ENCODE measurements at places on chromosomes 12 and 14.

DNA sequence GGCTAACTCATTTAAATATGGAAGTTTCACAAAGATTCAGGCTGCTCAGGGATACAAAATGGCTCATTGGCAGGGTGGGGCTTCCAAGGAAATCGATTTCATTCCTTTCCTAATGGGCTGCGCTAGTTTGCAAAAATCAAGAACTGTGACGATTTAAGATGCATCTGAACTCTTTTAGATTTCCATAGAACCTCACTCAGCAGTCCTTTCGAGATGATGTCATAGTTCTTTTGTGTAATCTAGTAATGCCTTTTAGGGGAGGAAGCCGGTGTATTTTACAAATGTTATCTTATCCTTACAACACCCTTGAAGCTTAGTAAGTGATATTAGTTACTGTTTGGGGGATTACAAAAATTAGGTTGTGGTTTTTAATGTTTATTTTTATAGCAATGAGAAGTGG, 239.8 kb downstream of the RGS6 start:
- no peak for DNase-seq

GRCh38 chr12:14278294-14278953, 87.1 kb upstream of the ATF7IP start:
- no peak for DNase-seq

DNA sequence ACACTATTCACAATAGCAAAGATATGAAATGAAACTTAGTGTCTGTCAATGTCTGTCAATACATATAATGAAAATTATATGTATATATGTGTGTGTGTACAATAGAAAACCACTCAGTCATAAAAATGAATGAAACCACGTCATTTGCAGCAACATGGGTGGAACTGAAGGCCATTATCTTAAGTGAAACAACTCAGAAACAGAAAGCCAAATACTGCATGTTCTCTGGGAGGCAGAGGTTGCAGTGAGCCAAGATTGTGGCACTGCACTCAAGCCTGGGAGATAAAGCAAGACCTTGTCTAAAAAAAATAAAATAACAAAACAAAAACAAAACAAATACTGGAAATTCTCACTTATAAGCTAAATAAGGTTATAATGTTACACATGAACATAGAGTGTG, 16.7 kb upstream of the E2F7 start:
- DNase-seq, result no peak

DNA sequence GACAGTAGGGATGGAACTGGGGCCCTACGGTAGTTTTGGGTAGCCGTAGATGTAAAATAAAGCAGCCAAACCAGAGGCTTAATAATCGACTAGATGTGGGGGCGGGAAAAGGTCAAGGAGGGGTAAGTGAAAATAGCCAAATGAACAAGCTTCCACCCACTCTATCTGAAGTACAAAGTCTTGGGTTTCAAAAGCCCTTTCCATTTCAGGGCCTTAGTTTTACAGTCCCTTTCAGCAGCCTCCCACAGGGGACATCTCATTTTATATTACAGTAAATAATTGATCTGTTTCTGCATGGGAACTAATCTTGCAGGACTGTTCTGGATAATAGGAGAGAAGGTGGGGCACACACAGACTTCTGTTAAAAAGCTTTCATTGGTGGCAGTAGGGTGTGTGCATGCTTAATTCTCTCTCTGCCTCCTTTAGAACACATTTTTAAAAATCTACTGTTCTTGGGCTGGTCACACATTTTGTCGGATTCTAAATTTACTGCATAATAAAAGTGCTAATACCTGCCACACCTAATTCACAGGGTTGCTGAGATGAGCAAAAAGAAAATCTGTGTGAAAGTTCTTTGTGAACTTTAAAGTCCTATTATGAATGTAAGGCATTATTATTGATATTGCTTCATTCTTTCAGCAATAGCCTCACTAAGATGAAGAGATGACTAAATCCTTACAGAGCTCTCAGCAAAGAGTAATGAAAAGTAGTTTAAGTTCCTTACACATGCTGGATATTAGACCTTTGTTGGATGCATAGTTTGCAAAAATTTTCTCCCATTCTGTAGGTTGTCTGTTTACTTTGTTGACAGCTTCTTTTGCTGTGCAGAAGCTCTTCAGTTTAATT, 104.6 kb downstream of the ITPR2 start:
- DNase-seq, result no peak

DNA sequence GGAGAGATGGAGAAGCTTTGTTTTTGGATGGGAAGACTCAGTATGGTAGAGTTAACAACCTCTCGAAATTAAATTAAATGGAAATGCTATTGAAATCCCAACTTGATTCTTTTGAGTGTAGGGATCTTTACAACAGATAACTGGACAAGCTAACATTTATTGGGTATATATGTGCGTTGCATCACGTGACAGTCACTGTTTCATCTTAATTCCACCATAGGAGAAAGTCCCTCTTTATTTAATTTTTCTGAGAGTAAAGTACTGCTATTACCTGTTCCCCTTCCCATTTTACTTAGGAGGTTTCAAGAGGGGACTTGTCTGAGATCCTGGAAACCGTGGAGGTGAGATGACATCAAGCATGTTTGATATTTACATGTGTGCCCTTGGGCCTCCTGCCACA, 11.1 kb upstream of the DAO start:
- DNase-seq, result no peak

DNA sequence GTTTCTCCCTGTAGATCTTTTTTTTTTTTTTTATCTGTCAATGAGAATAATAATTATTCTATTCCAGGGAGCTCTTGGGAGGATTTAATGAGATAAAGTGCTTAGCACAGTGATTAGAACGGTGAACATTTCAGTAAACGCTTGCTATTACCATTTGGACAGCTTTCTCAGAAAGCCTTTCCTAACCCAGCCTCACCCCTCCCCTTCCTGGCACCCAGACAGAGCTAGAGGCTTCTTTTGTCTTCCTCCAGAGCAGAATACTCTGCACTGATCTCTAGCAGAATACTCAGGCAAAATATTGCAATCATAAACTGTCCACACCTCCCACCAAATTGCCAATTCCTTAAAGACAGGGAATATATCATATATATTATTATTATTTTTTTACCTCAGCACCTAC, 66.6 kb downstream of the ERGIC2 start:
- no peak for DNase-seq

DNA sequence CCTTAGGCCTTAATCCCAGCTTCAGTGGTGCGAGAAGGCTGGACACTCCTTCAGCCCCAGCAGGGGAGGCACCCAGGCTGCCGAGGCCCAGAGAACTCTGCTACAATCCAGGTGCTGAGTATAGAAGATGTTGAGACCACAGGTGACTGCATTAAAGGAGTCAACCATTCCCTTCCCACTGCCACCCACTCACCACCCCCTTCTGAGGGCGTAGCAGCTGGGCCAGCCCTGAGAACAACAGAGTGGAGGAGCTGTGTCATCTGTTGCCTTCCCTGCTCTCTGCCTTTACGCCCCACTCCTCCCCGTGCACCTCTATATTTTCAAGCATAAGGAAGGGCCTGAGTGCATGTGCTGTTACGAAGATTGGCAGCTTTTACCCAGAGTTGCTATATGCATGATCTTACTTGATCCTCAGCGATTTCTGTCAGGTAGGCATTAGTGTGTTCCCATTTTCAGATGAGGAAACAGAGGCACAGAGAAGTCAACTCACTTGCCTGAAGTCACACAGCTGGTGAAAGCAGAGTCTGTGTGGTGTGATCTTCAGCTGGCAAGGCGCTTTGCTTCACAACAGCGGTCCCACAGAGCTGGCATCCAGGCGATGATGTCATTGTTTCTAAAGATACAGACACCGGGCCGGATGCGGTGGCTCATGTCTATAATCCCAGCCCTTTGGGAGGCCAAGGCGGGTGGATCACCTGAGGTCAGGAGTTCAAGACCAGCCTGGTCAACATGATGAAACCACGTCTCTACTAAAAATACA, 46.7 kb downstream of the RIN3 start:
- no peak for DNase-seq

DNA sequence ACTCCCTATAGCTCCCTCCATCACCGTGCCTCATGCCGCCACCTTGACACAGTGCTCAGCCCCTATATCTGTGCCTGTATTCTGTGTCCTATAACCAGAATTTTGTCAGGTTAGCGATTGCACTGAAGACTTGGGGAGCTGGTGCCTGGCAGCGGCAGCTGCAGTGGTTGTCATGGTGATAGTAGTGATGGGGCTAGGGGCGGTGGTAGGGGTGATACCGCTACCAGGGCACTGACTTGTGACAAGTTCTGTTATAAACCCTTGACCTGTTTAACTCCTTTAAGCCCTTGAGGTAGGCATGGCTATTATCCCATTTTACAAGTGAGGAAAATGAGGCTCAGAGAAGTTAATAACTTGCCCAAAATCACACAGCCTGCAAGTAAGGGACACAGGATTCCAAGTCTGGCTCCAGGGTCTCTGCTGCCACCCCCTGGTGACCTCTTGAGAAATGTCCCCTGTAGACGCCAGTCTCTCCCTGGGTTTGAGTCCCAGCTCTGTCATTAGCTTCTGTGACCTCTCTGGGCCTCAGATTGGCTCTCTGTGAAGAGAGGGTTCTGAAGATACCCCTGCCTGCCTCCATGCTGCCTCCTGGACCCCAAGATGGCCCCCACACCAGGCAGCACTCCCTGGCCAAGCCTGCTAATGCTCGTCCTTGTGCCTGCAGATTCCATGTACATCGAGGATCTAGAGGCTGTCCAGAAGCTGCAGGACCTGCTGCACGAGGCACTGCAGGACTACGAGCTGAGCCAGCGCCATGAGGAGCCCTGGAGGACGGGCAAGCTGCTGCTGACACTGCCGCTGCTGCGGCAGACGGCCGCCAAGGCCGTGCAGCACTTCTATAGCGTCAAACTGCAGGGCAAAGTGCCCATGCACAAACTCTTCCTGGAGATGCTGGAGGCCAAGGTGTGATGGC, 121.9 kb downstream of the ESRRB start:
- no peak for DNase-seq

- DNase-seq, result no peak
These were observed 11.2 kb upstream of the SRSF5 start for GRCh38 chr14:69755784-69756183.

- no peak for DNase-seq
These were observed 23.6 kb upstream of the OR4K2 start for GRCh38 chr14:19851365-19851764.

DNA sequence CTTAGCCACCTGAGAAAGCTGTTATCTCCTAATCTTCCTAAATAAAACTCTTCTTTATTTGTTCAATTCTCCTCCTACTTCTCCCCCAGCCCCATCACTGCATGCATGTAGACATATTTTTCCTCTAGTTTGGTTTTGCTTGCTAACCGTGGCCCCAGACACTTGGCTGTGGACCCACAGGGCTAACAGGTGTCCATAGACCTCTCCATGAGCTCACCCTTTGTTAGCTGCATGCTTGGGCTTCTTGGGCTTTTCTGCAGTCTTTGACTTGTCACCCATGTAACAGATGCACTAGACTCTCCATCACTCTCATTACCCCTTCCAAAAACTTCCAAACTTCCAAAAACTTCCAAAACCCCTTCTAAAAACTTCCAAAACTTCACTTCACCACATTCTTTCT, 59.2 kb upstream of the PLEKHA5 start:
- no peak for DNase-seq

DNA sequence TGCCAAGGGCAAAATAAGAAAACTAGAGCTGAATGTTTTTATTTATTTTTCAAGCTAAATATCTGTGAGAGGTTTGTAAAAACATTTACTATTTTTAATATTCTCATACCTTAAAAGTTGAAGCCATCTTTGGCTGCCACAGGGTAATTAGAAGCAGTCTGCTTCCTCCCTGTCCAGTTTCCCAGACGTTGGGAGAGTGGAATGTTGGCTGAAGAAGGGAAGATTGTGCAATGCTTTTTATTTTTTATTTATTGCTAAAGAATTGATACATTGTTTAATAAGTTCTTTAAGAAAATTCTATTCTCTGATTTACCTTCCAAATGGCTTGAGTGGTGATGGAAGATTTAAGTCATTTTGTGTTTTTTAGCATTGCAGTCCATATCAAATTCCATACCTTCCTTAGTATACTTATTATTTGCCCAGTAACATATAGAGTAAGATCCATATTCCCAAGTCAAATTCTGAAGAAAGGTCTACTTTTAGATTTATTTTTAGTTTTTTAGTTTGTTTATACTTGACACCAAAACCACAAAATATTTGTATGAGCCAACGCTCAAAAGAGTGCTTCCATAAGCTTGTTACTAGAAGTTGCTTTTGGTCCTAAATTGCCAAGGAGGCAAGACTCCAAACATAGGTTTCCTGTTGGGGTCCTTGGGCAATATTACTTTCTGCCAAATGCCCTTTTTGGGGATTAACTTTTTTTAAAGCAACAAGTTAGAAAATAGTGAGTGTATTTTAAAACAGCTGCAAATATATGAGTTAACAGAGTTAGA, 124.0 kb upstream of the CPM start:
- DNase-seq, result peak; percentile 58

DNA sequence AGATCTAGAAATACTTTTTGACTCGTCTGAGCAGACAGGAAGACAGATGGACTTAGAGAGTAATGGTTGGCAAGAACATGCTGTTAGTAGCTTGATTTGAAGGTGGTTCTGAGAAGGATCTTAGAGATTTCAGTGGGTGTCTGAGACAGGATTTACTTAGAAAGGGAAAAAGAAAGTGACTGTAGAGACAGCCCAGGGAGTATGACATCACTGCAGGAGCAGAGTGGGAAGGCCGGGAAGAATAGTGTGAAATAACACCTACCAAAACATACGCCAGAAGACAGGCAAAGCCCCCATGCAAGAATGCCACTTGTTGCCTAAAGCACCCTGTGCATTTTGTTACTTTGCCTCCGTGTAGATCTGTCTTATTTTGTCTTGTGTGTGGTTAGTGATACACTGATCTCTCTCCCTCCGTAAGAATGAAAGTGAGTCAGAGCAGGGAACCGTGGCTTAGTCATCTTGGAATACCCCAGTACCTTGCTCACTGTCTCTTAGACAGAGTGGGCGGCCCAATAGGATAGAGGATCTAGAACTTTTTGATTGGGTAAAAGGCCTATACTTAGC, 161.3 kb upstream of the IFNG-AS1 start:
- DNase-seq, result peak; percentile 92

DNA sequence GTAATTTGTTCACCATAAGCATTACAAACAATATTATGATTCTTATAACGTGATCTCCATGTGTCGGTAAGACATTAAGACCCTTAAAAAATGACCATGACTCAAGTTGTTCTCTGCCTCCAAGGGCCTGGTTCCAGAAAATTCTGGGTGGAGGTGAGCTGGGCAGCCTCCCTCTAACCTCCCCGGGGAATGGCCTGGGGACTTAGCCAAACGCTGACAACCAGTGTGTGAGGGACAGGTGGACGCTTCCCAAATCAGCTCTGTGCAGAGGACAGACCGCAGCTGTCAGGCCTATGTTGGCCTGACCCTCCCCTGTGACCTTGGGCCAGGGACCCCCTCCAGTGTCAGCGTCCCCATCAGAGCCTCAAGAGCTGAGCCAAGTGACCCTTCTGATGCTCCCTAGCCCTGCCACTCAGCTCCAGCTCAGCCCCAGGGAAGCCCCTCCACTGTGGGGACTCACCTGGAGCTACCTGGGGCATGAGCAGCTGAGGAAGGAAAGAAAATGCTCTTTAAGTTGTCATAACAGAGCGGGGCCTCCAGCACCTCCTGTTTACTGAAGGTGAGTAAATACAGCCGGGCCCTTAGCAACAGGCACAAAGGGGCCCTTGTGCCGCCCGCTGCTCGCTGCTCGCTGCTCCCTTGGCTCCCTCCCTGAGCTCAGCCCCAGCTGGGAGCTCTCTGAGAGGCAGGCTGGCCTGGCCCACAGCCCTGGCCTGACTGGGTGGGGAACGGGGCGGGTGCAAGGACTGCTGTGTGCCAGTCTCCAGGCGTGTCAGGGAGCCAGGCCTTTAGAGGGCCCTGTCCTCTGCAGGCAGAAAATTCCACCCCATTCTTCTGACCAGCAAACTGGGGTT, 116.6 kb downstream of the CALM1 start:
- DNase-seq, result no peak
